Esophagus squamous epithelium (tissue), 5 donors: ENCODE measurements at places on chromosomes 4 and X.

DNA sequence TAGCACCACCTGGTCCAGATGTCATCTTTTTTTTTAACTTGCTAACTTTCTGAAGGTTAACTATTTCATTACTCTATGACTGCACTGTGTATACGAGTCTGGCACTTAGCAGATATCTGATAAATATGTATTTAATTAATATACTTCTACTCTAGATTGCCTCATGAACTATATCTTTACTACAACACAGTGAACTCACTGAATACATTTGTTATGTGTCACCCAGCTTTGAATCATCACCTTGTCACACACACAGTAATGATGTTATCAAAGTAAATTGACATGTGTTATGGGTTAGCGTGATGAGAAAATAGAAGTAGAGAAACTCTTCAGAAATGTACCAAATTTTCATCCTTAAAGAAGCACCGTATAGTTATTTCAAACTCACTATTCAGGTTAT lies 419.3 kb upstream of the ADGRL3 start:
- no peak for DNase-seq

- DNase-seq, result no peak
These were observed 502.1 kb upstream of the IGFBP7 start for GRCh38 chr4:57612279-57612678.

DNA sequence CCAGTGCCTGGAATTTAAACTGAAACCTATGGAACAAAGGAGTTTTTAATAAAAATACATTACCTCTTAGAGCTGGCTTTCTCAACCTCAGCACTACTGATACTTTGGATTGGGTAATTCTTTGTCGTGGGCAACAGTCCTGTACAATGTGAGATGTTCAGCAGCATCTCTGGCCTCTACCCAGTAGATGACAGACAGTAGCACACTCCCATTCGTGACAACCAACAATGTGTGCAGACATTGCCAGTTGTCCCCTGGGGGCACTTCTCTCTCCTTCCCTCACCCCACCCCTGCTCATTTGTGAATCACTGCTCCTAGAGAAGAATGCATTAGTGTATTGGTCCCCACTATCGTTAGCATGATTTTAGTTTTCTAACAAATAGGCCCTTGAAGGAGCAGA lies 16.2 kb downstream of the GPAT3 start:
- no peak for DNase-seq

DNA sequence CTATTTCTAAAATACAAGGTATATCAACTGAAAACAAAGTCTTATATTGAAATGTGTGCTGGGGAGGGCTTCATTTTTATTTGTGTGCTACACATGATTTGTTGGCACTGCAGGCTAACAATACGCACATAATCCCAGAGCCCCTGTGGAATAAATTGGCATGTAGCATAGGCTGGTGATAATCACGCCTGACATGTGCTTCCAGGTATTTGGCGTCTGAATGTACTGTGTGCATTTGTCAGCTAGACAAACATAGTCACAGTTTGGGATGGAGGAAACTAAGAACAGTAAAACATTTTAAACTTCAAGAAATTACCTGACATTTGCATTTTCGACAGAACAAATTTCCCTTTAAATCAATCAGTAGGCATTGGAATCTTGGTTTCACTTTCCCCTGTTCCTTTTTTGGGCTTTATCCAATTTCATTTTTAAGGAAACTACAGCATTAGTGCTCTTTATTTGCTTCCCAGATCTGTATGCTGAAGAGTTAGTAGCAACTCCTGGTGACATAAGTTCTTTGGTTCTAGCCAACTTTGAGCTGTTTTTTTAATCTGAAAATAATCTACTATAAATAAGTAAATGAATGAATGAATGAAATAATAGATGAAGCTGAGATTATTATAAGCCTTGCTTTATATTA lies 472.3 kb downstream of the PDHA2 start:
- DNase-seq, result no peak

DNA sequence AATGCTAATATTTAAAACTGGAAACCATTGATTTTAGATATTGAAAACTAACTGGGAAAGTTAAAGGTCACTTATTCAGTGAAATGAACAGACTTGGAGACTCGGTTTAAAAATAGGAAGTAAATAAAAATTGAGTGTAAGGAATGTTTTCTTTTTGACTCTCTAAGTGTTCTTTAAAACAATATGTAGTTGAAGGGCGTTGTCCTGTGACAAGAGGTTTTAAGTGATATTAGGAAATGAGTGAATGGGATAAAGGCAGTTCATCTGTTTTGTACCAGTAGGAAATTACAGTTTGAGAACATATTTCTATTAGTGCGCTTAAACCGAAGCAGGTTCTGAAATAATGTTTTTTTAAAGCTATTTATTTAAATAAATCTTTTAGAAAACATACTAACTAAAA lies 77.2 kb downstream of the ARFIP1 start:
- no peak for DNase-seq

DNA sequence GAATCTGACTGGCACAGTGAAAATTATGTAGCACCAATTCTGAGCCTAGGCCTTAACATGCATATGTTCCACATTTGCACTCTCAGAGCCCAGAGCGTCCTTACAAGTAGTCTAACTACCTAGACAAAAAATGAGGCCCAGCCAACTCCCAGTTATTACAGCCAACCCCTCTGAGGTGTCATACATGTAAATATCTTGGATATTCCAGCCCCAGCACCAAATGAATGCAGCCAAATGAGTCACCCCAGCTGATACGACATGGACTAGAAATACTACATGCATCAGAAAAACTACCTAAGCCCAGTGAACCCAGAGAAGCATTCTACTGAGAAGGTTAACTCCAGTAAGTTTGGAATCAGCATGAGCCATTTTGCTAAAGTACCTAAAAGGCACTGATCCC lies 145.1 kb downstream of the STPG2 start:
- no peak for DNase-seq

DNA sequence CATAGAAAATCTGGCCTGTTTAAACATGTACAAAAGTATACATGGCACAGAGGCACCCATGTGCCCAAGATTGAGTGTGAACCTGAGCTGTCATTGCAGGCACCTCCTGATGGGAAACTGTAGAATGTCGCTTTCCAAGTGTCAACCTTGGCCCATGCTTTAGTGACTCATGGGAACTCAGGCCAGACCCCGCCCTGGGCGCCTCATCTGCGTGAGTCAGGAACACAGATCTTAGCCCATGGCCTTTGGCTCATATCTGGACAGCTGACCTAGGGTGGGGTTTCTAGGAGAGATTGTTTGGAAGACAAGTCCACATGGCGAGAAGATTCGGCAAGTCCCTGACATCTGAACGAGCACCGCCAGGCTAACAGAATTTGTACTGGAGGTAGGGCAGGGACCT lies 50.0 kb downstream of the CYTL1 start:
- DNase-seq, result no peak

GRCh38 chr4:75513526-75514130 lies 575 bp downstream of the RCHY1 start:
- no peak for DNase-seq

DNA sequence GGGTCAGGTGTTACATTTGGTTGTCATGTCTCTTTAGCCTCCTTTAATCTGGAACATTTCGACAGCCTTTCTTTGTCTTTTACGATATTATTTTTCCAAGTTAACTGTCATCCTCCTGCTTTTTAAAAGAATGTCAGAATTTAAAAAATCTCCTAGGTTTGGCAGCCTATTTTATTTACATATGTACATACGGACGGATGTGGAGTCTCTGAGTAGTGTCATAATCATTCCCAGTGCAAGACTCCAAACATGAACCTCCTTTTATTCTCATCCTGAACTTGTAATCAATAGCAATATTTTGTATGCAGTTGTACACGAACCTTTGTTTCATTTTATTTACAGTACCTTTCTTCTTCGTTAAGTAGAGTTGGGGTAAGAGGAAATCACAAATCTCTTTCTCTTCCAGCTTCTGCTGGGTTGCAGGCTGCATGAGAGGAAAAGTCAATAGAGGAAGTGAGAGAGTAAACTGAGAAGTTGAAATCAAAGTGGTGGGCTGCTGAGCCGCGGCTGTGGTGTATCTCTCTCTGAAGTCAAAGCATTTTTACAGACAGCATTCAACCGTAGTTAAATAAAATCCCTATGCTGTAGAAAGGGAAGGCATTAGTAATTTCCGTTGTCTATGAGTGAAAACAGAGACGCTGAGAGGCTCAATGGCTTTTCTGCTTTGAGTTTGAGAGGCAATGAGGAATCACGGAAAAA lies 53.9 kb upstream of the RPS6KA3 start:
- no peak for DNase-seq

- no peak for DNase-seq
These were observed 264.3 kb downstream of the RAPGEF2 start for GRCh38 chr4:159366966-159367780.

DNA sequence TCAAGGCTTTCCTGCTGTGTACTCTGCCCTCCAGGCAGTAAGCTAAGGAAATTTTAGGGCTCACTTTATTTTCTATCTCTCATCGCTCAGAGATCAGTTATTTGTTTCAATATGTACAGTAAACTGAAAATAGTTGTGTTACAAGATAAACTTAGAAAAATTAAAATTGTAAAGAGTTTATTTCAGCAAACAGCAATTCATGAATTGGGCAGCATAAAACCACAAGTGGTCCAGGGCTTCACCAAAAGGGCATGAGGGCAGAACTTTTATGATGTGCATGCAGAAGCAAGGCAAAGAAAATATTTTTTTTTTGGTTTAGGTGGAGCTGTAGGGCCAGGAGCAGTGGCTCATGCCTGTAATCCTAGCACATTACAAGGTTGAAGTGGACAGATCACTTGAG lies 20.1 kb upstream of the MAGEA11 start:
- DNase-seq, result no peak

DNA sequence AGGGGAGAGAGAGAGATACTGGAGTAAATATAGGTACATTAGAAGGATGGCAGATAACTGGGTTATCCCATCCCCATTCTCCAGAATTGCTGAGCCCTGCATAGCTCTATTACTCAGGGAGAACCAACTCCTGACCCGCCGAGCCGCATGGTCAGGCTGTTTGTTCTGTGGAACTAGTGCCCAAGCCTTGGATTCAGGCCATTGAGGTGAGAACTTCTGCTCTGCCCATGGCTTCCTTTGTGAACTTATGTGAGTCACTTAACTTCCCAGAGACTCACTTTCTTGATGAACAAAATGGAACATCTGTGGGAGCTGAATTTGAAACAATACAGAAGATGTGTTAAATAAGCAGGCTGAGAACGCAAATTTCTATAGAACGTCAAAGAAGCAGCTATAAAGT lies 54.2 kb downstream of the SPATA18 start:
- DNase-seq, result no peak
